Fibroblast of skin of right quadriceps (primary cell): ENCODE measurements at places on chromosomes 11 and 22.

DNA sequence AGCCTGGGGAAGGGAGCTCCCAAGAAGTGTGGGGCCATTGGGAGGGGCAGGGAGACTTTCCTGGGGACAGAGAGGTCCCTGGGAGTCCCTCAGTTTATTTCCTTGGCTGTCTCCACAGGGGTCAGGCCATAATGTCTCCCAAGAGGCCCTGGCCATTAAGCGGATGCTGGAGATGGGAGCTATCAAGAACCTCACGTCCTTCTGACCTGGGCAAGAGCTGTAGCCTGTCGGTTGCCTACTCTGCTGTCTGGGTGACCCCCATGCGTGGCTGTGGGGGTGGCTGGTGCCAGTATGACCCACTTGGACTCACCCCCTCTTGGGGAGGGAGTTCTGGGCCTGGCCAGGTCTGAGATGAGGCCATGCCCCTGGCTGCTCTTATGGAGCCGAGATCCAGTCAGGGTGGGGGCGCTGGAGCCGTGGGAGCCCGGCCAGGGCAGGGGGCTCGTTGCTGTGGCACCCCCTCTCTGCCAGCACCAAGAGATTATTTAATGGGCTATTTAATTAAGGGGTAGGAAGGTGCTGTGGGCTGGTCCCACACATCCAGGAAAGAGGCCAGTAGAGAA lies 58.4 kb downstream of the ST3GAL4 start:
- DNase-seq = no peak

GRCh38 chr22:24376586-24376985 lies 50.8 kb upstream of the ADORA2A start:
- no peak for DNase-seq

GRCh38 chr11:65224930-65225278 lies 36.9 kb upstream of the POLA2 start:
- DNase-seq = peak; percentile 59

GRCh38 chr11:121630041-121630440 lies 177.3 kb upstream of the SORL1-AS1 start:
- peak; percentile 87 for DNase-seq

- no peak for DNase-seq
Measured at GRCh38 chr22:45069925-45070324, 60.1 kb upstream of the PHF21B start.

GRCh38 chr22:50306753-50307749 lies at the start of gene PLXNB2:
PLXNB2 (minus strand) TSS chr22:50307646; CDS start chr22:50290584, 17,062 bp downstream.
- DNase-seq = peak; percentile 80

- DNase-seq = no peak
Measured at GRCh38 chr11:35974882-35975589, 31.2 kb downstream of the LDLRAD3 start.

DNA sequence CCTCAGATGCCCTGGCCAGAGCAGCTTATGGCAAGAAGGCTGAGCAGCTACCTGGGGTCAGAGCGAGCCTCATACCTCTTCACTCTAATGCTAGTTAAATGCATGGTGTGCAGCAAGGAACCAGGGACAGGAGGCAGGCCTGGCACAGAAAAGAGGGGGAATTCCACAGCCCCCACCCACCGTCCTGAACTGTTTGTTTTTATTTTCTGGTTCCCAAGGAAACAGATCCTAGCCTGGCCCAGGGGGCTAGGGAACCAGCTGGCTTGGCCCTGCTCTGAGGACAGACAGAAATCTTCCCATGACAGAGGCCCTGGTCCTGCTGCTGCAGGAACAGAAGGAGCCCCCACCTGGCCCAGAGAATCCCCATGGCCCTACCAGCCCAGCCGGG lies 40.4 kb downstream of the SLCO2B1 start:
- no peak for DNase-seq

DNA sequence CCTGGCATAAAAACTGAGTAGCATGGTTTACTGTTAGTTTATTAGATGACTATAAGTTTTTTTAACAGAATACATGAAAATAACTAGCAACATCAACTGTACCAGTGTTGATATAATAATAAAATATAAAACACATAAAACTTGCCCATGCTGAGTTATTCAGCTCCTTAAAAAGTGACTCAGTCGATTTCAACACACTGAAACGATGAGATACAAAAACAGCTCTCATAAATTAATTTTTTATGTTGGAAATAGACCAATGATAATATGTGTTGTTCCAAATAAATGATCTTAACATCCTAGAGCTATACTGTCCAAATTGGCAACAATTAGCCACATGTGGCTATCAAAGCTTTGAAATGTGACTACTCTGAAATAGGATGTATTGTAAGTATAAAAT lies 15.9 kb downstream of the PDGFD start:
- peak; percentile 86 for DNase-seq

DNA sequence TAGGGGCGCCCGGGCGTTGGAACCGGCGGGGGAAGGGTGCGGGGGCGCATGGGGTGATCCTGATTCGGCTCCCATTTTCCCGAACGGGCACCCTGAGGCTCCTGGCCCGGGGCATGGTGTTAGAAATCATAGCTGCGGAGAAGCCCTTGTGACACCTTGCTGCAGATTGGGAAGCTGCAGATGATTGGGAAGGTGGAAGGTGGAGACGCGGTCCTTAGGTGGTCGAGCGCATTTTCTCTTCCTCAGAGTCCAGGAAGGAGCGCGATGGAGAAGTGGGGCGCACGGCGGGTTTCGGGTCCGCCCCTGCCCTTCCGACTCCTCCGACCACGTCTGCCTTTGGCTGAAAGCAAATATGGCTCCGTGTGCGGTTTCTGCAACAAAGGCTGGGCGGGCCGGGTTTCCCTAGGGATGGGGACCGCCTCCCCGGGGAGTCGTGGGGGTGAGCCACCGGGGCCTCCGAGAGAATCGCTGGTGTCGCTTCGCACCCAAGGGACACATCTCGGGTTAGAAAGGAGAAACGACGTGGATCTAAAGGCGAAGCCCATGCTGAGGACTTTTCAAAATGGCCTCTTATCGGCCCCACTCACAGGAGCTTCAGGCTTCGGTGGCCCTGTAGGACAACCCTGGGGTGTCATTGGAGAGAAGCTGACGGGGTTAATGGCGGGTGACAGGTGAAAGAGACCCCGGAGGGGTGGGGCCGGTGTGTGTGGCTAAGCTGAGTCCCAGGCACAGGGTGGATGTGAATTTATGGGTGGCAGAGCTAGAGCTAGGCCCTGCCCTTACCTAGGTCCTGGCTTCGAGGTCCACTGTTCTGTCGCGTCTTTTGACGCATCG lies 707 bp upstream of the FTH1 start:
- DNase-seq = no peak

- DNase-seq = peak; percentile 89
Measured at GRCh38 chr22:31489632-31490495, at the start of gene EIF4ENIF1. EIF4ENIF1 (minus strand) TSS chr22:31489842; CDS start chr22:31488718, 1,124 bp downstream.

DNA sequence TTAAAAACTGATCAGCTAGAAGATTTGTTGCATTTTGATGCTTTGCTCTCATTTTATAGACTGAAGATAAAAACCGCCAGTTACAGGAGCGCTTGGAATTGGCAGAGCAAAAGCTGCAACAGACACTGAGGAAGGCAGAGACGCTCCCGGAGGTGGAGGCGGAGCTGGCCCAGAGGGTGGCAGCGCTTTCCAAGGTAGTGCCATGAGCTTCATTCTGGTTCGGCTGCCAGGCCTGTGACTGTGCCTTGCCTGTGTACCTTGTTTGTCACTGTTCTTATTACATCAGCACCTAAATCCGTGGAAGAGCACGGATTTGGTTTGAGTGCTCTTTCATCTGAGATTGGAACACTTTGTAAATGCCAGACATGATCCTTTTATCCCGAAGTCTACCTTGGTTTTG lies 61.4 kb downstream of the PPFIA1 start:
- no peak for DNase-seq
